GM12865 (cell line): ENCODE measurements at places on chromosomes 7 and 10.

GRCh38 chr7:110170841-110171240 is 920.1 kb upstream of the LRRN3 start:
- DNase-seq = no peak

GRCh38 chr7:85833066-85833465 is 646.2 kb upstream of the SEMA3D start:
- no peak for DNase-seq

DNA sequence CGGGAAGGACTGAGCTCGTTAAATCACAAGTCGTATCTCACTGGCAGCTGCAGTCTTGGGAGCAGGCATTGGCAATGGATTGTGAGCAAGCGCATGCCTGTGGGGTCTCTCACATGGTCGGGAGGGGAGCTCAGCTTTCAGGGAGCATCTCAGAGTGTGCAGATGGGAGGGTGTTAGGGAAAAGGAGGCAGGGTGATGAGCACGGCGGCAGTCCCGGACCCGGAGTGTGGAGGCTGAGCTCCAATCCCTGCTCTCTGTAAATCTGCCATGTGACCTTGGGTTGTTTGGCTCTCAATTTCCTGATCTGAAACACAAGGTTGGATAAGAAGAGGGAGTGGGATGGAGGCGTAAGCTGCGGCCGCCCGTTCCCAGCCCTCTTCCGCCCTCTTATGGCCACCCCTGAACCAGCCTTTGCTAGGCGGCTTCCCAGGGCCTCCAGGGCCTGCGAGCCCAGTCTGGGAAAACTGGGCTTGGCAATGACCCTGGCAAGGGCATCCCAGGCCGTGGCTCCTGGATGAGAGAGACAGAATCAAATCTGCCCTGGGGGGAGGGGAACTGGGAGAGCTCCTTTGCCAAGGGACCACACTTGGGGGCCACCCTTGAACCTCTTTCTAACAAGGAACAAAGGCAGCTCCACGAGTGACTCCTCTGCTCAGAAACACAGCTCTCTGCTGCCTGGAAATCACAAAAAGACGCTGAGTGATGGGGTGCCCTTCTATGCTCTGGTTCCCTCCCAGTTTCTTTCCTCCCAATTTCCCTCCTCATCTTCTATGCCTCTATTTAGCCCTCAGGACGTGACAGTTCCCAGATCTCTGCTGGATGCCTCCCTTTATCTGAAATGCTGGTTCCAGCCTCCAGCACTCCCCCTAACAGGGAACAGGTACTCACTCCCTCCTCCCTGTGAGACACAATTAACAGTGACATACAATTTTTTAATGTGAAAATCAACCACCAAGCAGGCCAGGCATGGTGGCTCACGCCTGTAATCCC is 41.7 kb upstream of the LOXL4 start:
- DNase-seq = peak; percentile 27

GRCh38 chr10:95395947-95396449 is 105.2 kb upstream of the PDLIM1 start:
- DNase-seq = no peak

GRCh38 chr10:32950591-32951108 is 7.4 kb downstream of the ITGB1 start:
- DNase-seq = no peak

DNA sequence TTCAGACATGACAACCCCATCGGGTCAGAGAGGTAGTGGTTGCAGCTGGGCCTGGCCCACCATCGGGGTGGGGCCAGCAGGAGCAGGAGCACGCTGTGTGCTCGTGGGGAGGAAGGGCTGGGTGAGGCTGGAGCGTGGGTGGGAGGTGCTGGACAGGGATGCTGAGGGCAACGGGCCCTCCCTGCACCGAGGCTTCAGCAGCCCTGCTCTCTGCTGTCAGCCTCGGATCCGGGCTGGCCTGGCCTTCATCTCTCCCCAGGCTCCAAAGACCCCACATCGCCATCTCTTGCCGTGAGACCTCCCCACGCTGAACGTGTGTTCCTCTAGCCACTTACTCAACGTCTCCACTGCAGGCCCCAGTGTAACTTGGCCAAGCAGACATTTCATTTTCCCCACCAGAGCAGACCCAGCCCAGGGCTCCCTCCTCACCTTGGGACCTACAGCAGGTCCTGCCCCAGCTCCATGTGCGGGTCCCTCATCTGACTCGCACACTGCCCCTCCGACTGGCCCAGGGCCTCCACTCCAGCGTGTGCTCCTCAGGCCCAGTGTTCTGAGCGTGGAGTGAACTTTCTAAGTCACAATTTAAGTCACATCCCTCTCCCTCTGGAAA is 462.4 kb downstream of the DNAJB6 start:
- no peak for DNase-seq

DNA sequence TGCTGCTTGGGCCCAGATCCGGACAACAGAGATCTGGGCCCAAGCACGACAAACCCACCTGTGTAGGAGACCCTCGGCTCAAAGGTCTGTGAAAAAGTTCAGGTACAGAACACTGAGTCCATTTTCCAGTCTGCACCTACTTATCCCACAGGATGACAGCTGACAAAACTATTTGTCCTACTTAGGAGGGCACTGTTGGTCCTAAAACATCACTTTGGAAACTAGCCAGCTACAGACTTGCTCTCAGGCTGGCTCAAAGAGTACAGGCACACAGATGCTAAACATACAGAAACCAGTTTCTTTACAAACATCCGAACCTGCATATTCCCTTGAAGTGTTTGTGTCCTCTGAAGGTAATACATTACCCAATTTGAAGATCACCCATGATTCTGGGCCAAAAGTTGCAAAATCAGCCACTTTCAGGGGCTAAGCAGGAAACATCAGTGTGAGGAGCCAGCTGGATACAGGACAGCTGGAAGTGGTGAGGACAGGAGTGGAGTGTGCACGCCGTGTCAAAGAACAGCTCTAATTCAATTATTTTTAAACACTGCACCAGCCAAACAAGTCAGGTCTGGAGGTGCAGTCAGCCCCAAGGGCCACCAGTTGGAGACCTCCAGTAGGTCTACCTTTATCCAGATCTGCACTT is 88.5 kb downstream of the NOC3L start:
- DNase-seq = no peak

- DNase-seq = no peak
Measured at GRCh38 chr10:131532291-131532690, 220.8 kb upstream of the TCERG1L start.

- no peak for DNase-seq
Measured at GRCh38 chr7:26186364-26187311, 13.9 kb downstream of the HNRNPA2B1 start.

GRCh38 chr10:5616836-5617235 is 49.6 kb downstream of the ASB13 start:
- no peak for DNase-seq

DNA sequence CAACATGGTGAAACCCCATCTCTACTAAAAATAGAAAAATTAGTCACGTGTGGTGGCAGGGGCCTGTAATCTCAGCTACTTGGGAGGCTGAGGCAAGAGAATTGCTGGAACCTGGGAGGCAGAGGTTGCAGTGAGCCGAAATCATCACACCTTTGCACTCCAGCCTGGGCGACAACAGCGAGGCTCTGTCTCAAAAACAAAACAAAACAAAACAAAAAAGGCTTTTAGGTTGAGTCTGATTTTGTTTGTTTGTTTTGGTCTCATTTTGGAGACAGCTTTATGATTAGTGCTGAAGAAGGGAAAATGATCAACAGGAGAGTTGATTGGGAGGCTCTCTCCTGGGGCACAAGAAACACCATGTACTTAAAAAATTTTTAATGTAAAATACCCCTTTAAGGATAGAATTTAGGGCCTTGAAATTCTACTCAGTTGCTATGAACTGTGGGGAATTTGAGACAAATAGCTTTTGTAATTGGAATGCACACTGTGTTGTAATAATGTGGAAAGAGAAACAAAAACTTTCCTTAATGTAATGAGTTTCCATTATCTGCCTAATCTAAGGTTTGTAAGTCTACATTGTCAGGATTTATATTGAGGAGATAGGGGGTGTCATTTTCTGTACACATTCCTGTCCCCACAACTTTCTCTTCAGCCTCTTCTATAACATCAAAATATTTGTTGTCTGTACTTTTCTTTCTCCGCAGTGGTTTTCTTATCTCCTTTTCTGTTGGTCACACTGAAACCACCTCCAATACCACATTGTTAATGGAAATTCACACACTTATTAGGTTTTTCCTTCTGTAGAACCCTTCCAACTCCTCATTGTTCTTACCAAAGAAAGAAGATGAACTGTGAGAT is 41.3 kb downstream of the ARID5B start:
- DNase-seq = peak; percentile 33

- no peak for DNase-seq
Measured at GRCh38 chr7:31763548-31763947, 76.5 kb downstream of the PPP1R17 start.

DNA sequence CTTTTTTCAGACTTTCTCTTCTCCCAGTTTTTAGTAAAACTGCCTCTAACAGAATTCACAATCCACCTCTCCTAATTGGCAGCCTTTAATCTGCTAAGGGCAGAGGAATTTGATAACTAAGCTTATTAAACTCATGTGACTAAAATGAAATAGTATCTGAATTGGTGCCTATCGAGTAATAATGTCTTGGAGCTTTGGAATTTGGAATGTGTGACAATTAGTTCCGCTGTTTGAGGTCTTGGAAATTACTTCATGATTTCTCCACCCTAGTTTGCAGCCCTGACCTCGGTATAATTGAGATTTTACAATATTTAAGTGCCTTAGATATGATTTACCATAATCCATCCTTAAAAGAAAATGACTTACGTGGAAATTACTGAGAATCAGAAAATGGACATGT is 190.4 kb upstream of the NEBL start:
- no peak for DNase-seq

DNA sequence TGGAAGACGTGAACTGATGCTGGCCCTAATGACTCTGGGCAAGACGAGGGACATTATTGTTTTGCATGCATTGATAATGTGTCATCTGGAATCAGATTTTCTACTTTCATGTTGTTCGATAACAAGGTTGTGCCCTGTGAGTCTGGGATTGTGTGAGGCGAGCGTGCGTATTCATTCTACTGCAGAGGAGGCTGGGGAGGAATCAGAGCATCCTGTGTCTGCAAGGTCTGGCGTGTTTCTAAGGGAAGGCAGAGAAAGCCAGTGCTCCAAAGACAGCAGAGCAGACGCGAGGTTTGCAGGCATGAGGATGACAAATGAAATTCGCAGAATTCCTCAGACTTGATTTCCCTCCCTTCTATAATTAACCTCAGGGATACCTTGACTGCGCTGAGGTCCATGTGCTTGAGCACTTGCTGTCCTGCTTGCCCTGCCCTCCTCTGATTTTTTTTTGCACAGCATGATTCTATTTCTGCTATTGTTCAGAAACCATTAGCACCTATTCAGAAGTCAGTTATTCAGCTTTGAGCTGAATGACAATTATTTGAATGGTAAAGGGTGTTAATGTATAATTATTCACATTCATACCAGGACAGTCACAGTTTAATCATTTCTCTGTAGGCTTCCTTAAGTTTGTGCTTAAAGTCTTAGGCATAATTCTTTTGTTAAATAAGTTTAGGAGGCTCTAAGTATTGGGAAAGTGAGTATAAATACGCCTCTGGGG is 233.6 kb downstream of the EBF3 start:
- DNase-seq = no peak

- no peak for DNase-seq
Measured at GRCh38 chr10:19974554-19974953, 158.3 kb downstream of the PLXDC2 start.

DNA sequence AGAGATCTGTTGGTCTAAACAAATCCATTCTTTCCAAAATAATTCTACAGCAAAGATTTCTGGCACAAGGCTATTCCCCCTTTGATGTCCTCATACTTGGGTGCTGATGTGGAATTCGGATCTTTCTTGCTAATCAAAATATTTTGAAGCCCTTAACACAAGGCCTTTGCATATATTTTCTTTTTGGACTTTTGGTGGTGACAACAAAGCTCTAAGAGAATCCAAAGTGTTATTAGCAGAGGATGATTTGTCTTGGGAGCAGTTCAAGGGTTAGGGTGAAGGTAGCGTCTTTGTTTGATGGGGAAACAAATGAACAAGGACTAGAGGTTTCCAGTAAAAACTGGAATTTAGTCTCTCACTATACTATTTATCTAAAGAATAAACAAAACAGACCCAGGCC is 197.9 kb downstream of the CDCA7L start:
- DNase-seq = no peak

DNA sequence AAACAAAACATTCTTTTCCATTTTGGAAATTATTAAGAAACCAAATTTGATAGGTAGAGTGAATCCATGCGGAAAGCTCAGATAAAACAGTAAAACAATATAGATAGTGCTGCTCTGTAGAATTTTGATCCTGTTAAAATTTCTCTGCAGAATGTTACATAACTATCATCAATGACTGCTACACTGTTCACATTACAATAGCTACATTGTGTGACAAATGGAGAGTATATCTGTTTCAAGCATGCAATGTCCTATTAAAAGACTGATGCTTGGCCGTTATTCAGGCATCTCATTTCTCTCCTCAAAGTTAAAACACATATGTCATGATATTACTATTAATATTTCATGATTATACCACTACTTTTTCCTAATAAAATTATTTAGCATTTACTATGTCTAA is 14.7 kb upstream of the TMEM106B start:
- DNase-seq = no peak

- no peak for DNase-seq
Measured at GRCh38 chr7:81333004-81333403, 414.2 kb upstream of the SEMA3C start.

DNA sequence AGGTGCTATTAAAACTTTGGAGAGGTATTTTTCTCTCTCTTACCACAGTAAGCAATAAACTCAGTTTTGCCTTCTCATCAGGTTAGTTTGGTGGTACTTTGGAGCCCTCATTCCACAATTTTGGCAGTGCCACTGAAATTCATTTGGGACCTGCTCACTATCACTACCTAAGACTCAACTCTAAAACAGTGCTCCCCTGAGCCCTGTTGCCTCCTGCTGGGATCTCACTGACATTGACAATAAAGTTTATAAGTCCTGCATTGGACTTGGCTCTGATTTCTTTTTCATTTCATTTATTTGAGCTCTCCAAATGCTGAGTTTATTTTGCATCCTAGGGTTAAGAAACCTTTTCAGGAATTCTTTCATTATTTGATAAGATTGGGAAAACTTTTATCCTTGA is 130.8 kb upstream of the HPS1 start:
- DNase-seq = no peak

DNA sequence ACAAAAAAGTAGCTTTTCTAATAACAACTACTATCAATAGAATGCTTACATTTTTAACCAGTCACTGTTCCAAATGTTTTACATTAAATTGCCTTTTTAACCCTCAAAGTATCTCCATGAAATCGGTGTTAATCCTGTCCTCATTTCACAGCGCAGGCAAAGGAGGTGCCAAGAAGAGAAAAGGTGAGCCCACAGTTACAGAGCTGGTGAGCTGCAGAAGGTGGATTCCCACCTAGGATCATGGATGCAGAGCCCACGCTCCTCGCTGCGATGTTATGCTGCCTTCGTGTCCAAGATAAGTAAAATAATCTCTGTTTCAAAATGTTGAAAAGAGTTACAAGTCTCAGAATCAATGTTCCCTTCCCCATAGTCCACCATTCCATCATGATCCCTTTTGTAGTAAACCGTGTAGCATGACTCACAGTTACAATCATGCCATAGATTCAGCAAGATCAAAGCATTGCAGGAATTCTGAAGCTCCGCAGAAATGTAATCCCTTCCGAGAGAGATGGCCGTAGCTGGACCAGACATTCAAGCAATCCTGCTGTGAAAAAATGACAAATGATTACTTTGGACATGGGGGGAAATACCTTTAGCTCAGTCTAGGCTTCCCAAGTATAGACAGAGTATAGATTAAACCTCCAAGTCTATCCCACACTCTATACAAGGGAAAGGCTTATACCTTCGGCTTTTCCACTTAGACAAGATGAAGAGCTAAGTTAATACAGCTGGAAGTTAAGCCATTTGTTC is 394.7 kb upstream of the AKR1E2 start:
- DNase-seq = no peak
